ENCODE measurements at places on chromosomes 1 and 21. TPM values are rescaled to one million over a fixed set of nuclear protein-coding genes. Genes with fewer than 3 reads are reported as not detected.

LRRC71 gene
- total RNA-seq = not detected

RGS16 gene
- total RNA-seq = 0.72 TPM

MXRA8 gene
- 12.0 TPM for total RNA-seq

ATP6V1G3 gene
- not detected for total RNA-seq

CYP2J2 gene
- 1.1 TPM for total RNA-seq

DMBX1 gene
- not detected for total RNA-seq

KIF2C gene
- total RNA-seq = 3.6 TPM

RIIAD1 gene
- not detected for total RNA-seq

All from tracheal epithelial cell (primary cell).